ENCODE measurements at places on chromosomes 7 and 10.

DNA sequence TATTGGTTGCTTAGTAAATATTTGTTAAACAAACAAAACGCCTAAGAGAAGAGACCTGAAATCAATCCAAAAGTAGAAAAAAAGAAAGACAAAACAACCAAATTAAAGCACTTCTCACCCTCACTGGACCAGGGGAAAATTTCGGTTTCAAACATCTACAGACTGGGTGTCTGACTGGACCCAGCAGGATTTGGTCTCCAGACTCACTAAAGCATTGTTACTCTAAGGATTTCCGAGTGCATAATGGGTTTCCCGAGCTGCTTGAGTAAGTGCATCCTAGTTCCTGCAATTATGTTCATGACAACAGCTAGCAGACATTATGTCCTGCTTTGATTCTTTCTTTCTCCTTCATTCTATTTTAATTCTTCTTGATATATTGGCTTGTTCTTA, 51.8 kb upstream of the FAM3C start:
- DNase-seq, result no peak

GRCh38 chr10:80055760-80056159, 22.7 kb upstream of the TMEM254 start:
- DNase-seq, result no peak

DNA sequence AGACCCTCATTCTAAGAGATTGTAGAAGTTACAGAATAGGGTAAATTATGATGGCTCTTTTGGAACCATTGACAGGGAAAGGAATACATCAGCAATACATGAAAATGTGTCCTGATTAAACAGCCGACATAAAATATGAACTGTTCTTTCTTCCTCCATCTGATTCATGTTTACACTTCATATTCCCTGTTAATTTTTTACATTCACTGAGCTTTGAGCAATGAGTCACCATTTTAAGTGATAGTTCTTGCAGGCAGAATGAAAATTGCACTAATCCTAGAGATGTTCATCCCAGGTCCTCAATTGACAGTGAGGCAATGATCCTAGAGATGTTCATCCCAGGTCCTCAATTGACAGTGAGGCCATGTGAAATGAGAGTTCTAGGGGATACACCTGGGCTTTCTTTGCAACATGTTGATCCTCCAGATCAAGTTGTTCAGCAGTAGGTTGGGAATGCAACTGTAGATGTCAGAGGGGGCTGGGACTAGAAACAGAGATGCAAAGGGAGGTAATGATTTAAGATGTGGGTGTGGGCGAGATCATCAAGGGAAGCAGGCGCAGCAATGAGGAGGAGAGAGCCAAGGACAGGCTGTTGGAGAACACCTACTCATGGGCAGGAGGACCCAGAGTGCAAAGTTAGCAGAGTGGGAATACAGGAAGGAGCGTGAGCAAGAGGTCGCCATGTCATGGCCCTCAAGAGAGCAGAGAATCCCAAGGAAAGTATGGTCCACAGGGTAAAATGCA, 138.7 kb downstream of the ZNF365 start:
- DNase-seq, result no peak

DNA sequence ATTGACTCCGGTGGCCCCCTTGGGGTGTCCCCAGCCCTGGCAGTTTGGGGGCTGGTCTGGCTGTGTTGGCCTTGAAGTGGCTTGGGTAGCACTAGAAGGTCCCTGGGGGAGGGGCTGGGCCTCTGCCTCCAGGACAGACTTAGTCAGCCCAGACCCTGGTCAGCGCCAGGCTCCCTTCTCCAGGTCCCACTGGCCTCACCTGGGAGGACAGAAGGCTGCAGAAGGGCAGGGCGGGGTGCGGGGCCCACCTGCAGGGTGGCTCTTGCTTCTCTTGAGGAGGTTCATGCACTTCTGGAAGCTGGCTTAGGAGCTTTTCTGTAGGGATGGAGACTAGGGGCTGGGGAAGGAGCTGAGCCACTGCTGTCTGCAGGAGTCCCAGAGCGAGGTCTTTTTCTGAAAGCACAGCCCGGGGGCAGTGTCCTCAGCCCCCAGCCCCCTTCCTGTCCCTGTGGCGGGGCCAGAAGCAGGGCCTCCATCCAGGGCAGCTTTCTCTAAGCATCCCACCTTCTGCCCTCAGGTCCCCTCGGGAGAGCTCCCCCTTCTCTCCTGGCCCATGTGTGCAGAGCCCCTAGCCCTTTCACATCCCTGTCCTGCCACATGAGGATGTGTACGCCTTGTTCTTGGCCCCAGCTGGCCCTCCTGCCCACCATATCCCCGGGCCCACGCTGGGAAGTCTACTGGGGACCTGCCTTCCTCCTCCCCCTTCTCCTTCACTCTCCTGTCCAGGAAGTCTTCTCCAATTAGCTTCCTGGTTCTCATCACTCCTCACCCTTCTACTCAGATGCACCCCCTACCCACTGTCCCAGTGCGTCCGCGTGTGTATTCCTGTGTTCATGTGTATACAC, 11.0 kb downstream of the TBATA start:
- DNase-seq, result no peak

DNA sequence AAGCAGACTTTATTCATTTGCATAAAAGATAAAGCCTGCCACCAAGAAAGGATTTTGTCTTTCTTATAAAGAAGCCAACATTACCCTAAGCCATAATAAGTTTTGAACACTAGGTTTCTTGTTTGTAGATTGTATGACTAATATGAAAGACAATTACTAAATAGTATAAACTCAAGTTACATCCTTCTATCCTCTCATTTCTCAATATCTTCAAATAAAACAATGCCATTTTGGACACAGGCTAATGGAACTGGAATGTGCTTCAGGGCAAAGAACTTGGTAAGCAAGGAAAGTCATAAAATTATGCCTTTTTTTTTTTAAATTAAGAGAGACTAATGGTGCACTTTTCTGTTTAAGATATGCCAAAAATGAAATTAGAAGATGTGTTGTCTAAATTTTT, 137.7 kb downstream of the DKK1 start:
- no peak for DNase-seq
